ENCODE measurements at places on chromosomes 11 and 22.

- DNase-seq, result peak; percentile 44
These were observed 489 bp downstream of the RNF214 start for GRCh38 chr11:117232911-117233409.

GRCh38 chr11:121368364-121369240 lies 76.0 kb downstream of the SC5D start:
- no peak for DNase-seq

GRCh38 chr22:25843660-25844405 lies 101.8 kb downstream of the MYO18B start:
- no peak for DNase-seq

- DNase-seq, result no peak
These were observed 118.8 kb downstream of the DBX1 start for GRCh38 chr11:20041499-20041898.

DNA sequence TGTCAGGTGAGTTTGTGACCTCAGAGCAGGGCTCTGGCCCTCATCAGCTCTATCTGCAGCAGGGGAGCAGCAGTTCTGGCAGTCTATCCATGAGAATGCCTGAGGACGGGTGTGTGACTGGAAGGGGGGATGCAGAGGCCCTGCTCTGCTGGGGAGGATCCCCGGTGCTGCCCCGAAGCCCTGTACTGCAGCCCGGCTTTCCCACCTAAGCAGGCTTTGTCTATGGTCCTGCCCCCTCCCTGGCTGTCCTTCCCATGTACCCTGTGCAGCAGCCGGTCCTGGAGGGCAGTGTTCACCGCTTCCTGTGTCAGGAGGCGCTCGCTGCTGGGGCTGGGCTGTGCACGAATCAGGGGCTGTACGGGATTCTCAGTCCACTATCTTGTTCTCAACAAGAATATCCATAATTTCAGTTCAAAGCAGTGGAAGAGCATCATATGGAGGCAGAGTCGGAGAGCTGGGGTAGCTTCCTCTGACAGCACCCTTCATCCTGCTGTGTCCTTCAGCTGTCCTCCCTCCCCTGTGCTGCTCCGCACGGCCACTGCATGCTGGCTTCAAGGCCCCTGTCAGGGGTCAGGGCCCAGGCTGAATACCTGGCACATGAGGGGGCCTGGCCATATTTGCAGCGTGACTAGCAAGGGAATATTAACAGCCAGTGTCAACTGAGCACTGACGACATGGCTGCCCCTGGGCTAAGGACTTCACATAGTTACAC lies 125.2 kb downstream of the CTTN start:
- no peak for DNase-seq

- no peak for DNase-seq
These were observed 232.4 kb downstream of the MIAT start for GRCh38 chr22:26889802-26890201.

DNA sequence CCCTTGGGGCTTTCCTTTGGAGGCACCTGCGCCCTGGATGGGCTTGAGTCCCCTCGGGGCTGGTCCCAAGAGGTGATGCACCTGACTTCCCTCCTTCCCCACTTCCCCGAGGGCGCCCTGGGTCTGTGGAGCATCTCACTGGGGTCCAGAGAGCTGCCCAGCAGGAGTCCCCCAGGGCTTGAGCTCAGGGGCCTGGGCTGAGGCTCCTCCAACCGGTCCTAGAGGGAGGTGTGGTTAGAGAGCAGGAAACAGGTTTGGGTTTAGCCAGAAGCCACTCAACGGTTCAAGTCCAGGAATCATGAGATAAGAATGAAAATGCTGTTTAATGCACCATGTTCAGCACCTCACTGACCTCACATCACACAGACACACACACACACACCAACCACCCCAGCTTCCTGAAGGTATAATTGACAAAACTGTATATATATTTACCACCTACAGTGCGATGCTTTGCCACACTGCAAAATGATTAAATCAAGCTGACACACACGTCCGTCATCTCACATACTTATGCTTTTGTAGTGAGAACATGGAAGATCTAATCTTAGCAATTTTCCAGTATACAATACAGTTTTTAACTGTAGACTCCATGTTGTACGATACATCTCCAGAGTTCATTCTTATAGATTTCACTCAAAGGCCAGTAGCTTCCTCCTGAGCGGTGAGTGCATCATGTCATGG lies 628 bp upstream of the IGLL1 start:
- DNase-seq, result no peak

- no peak for DNase-seq
These were observed 22.3 kb downstream of the NTM start for GRCh38 chr11:131392528-131393255.

GRCh38 chr22:49457146-49457545 lies 370.5 kb downstream of the BRD1 start:
- DNase-seq, result no peak

GRCh38 chr11:132909021-132909606 lies 623.2 kb downstream of the OPCML start:
- no peak for DNase-seq

- peak; percentile 59 for DNase-seq
These were observed 51.8 kb downstream of the OTOG start for GRCh38 chr11:17598700-17599459.

DNA sequence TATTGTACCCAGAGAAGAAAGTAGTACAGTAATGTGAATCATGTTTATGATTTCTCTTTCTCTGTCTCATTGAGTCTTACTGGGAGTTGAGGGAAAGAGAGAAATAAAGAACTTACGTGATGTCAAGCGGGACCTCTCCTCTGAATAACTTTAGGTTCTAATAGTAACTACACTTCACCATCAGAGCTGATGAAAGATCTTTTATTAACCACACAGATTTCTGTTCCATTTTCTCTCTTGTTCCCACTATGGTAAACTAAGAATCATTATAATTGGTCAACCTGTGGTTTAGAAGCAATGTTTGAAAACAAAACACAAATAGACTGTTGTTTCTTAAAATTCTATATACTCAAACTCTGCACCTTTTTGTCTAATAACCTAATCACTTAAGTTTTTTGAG lies 142.3 kb downstream of the ELP4 start:
- DNase-seq, result no peak

- DNase-seq, result peak; percentile 23
These were observed 30.1 kb downstream of the SMCO4 start for GRCh38 chr11:93512949-93513667.

- no peak for DNase-seq
These were observed 501.9 kb downstream of the CNTN5 start for GRCh38 chr11:99522467-99523173.

GRCh38 chr11:92311616-92312449 lies 87.2 kb downstream of the FAT3 start:
- no peak for DNase-seq

- no peak for DNase-seq
These were observed 340.4 kb upstream of the NCAM1 start for GRCh38 chr11:112620621-112621394.

- peak; percentile 75 for DNase-seq
These were observed 4.1 kb upstream of the MAPK11 start for GRCh38 chr22:50274311-50274710.

GRCh38 chr11:119374632-119375336 lies 6.7 kb downstream of the USP2 start:
- DNase-seq, result peak; percentile 11

- DNase-seq, result no peak
These were observed 82.9 kb upstream of the THY1 start for GRCh38 chr11:119505861-119506260.

GRCh38 chr11:110077831-110078325 lies 15.3 kb upstream of the ZC3H12C start:
- DNase-seq, result no peak

GRCh38 chr11:82992223-82992622 lies 79.5 kb downstream of the RAB30 start:
- no peak for DNase-seq

DNA sequence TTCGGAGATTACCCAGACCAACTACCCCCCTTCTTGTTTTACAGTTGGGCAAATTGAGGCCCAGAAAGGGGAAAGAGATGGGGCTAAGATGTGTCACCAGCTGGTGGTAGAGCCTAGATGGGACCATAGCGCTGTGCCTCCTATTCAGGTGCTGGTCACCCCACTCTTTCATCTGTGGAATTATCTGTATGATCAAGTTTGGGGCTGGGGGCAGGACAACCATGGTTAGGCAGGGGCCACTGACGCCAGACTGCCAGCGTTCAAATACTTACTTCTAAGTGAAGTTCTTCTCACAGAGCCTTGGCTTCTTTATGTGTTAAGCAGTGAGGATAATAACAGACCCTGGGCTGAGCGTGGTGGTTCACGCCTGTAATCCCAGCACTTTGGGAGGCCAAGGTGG lies 55.9 kb downstream of the IGLL1 start:
- no peak for DNase-seq

DNA sequence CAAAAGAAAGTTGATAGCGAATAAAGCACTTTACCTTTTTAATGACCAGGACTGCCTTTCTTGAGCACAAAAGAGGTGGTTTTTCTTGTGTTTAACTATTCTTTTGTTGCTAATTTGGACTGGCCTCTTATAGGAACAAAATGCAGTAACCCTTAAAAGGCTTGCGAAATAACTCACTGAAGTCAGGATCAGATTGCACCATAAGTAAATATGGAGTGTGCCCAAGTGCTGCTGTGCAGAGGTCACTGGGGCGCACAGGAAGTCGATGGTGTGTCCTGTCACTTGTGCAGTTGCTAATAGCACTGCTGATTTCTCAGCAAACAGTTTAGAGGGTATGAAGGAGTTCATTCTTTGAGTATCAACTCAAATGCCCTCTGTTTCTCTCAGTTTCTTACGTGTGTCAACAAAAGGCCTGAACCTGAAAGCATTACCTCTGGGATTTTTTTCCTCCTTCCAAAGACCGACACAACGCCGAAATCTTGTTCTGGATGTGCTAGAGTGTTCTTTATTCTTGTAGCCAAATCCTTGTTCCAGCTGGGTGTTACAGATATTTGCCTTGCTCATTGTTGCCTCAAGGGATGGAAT lies 71.3 kb downstream of the ATXN10 start:
- DNase-seq, result no peak

DNA sequence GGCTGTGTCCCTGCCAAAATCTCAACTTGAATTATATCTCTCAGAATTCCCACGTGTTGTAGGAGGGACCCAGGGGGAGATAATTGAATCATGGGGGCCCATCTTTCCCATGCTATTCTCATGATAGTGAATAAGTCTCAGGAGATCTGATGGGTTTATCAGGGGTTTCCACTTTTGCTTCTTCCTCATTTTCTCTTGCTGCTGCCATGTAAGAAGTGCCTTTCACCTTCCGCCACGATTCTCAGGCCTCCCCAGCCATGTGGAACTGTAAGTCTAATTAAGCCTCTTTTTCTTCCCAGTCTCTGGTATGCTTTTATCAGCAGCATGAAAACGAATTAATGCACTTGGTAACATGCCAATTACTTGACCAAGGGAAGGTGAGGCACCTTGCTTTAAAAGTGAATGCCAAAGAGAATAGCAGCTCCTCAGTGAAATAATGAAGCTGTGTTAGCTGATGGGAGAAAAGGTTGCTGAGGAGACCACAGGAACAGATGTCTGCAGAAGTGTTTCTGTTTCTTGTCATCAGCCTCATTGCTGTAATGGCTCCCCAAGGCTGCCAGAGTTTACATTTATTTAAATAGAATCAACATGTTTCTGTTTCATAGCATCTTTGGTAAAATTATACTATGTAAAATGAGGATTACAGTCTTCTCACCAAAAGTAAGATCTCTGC lies 89.0 kb upstream of the CD44 start:
- DNase-seq, result peak; percentile 60

DNA sequence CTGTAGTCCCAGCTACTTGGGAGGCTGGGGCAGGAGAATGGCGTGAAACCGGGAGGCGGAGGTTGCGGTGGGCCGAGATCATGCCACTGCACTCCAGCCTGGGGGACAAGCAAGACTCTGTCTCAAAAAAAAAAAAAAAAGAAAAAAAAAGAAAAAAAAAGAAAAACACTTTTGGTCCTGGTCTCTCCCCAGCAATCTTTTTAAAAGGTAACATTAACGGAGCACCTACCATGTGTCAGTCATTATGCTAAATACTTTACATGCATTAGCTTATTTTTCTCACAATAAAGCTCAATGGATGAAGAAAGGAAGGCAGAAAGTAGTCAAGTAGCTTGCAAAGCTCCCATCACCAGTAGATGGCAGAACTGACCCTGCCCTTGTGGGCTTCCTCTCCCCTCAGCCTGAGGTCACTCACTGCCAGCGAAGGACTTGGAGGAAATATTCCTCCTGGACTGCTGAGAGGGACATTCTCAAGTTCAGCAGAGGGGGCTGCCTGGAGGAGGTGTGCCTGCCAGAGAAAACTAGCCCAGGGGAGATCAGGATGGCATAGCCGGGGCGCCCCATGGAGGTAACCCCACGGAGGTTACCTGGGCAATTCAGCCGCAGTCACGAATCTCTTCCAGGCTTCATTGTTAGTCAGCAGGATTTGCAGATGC lies 15.5 kb downstream of the APOL3 start:
- peak; percentile 55 for DNase-seq

DNA sequence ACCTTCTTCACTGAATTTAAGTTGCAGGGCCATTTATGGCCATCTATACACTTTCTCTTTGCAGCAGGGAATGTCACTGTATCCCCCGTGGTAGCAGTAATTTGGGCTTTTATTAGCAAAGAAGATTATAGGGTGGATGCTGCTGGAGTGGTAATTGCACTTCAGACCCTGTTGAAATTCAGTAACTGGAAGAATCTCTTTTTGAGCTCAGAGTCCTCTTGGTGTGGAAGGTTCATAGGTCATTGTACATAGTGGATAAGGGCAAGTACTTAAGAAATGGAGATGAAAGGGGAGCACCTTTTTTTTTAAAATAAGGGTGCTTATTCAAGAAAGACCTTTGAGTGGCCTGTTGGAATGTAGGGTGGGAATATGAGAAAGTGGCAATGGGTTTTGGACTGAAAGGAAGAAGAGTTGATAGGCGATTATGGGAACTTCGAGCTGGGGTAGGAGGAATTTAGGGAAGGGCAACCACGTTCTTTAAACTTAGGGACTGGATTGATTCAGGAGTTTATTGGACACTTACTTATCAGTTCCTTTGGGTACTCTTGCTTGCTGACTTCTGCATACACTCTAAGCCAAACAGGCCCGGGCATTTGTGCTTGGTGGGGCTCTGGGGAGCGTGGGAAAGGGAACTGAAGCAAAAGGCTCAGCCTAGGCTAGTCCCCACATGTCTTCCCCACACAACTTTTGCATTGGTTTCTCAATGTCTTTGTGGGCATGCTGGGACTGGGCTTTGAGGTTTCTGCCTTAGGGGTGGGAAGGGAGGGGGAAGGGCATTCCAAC lies 26.5 kb downstream of the CTNND1 start:
- peak; percentile 32 for DNase-seq

DNA sequence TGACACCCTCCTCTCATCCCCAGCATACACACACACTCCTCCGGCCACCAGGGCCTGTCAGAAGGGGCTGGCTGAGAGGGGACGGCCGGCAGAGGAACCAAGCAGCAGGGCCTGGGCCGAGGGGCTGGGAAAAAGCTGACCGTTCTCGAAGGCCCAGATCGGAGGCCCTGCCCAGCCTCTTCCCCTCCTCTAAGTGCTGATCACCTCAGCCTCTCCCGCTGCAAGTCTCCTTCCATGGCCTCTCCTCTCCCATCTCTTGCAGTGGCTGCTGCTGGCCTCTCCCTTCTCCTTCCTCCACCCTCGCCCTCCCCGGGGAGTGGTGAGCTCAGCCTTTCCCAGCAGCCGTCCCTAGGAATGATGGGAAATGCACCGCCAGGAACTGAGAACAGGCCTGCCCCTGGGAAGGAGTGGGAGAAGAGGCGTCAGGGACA lies 39.6 kb downstream of the ARRB1 start:
- DNase-seq, result no peak
